ENCODE measurements at places on chromosomes 1 and 21.

DNA sequence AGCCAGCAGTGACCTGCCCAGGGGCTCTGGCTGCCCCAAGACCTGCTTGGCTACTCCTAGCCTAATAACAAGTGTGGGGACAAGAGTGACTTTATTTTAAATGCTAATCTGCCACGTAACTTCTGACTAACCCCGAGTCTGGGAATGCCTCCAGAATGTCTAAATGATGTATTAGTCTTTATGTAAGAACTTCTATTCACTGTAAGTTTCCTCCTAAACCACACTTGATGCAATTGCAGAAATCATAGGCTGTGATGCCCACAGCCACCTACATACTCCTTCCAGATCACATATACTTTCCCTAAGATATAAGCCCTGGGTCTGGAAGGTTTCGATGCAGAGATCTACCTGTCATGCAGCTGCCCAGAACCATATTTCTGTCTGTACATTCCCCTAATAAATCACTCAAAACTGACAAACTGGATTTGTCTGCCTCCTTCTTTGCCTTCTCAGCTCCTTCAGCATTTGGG, 5.9 kb upstream of the VPS45 start:
- DNase-seq = peak; percentile 27

DNA sequence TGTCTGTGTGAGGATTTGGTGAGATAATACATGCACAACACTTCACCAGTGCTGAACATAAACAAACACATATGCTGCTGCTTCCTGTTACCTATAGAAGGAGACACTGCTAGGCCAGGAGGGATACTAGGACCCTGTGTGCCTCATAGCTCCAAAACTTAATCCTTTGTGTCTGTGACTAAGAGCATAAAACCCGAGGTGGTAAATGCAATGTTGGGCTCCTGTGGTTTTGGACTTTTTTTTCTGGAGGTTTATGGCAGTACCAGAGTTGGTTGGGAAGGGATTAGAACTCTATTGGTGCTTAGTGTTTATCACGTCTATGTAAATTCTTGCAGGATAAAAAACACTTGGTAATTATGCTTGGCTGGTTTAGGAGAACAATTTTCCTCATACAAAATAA, 122.9 kb downstream of the NUF2 start:
- no peak for DNase-seq

- no peak for DNase-seq
Measured at GRCh38 chr1:29934255-29934772, 698.0 kb downstream of the PTPRU start.

DNA sequence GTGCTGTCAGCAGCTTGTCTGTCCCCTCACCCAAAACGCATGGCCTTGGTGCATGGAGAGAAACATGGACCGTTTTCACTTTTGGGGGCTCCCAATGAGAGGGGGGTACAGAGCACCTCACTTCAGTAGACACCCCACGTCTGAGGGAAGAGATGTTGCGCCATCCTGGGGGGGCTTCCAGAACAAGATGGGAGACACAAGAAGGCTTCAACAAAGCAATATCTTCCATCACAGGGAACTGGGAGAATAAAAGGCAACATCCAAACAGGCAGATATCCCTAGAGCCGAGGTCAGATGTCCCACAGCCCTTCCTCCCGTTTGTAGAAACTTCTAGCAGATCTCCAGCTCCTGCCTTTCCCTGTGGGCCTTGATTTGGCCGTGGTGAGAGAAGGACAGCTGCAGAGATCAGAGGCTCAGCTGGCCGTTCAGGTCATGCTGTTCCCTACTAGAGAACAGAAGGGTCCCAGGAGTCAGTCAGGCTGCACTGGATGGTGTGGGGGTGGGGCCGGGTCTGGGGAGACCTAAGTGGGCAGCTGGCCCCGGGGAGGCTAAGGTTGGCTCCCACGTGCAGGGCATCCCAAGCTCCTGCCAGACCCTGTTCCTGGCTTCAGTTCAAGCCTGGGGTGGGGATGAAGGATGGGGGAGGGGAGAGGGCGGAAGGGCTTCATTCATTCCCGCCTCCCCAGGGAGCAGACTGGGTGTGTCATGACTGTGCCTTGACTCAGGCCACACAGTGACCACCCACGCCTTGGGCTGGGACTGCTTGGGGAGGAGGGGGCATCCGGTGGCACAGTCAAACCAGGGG, 4.4 kb downstream of the PLOD1 start:
- DNase-seq = peak; percentile 92

- peak; percentile 35 for DNase-seq
Measured at GRCh38 chr1:32426489-32427255, 32.4 kb upstream of the BSDC1 start.

GRCh38 chr21:17915976-17916375, 96.8 kb upstream of the C21orf91 start:
- DNase-seq = no peak

- DNase-seq = no peak
Measured at GRCh38 chr1:41286486-41286885, 44.4 kb upstream of the SCMH1 start.

DNA sequence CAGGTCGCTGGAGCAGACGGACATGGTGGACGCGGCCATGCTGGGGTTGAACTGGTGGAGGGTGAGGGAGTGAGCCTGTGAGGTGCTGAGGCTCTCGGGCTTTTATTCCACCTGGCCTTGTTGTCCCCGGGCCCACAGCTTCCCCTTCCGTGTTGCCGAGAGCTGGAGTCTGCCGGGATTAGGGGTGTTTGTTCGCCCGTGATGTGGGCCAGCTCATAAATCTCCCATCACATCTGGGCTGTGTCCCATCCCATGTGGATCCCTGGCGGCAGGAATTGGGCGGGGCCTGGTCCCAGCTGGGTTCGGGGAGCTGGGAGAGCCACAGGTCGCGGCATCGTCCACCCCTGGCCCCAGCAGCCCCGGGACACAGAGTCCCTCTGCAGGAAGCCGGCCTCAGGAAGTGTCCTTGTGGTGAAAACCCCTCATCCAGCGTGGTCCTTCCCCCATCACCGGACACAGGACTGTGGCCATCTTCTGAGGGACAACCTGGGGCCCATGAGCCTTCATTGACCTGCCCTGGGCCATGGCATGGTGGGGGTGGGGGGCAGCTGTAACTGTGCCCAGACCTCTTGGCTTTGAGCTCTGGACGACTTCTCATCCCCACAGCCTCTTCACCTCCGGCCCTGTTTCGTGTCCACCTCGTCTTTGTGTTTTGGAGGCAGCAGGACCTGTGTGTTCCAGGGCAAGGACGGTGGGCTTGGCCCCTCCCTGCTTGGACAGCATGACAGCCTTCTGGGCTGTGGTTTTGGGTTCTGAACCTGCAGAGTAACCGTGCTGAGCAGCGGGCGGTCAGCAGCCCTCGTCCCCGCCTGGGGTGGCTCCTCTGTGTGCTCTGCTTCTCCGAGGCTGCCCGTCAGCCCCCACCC, at the start of gene KRTAP10-6:
KRTAP10-6 (minus strand) TSS at position 60 of the 866 bp plus-strand sequence; CDS start at position 39, 21 bp downstream.
- DNase-seq = no peak

DNA sequence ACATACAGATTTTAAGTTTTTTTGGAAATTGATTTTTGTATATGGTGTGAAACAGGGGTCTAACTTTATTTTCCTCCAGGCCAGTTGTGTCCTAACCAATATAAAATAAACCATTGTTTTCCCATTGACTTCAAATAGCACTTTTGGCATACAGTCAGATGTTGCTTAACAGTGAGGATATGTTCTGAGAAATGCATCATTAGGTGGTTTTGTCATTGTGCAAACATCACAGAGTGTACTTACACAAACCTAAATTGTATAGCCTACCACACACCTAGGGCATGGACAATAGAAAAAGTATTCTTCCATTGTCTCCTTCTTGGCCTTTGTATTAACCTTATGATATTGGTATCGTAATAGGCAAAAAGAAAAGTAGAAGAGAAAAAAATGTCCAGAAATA, 37.4 kb upstream of the DISP1 start:
- DNase-seq = no peak

DNA sequence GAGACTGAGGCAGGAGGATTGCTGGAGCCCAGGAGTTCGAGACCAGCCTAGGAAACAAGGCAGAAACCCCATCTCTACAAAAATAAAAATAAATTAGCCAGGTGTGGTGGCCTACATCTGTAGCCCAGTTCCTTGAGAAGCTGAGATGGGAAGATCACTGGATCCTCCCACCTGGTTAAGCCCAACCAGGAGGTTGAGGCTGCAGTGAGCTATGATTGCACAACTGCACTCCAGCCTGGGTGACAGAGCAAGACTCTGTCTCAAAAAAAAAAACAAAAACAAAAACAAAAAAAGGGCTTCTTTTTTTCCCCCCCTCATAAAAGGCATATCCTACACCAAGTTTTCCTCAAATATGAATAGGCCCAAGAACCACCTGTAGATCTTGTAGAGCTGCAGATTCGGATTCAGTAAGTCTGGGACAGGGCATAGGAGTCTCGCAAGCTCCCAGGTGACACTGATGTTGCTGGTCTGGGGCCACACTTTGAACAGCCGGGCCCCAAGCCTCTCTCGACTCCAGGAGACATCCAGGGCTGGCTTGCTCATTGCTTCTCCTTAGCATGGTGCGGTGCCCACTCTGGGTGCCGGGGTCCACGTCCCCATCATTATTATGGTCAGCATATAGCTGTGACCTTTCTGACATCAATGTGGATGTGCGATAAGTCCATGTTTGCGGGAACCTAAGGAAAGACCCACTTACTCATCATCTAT, 22.1 kb upstream of the UMODL1 start:
- no peak for DNase-seq

- peak; percentile 77 for DNase-seq
Measured at GRCh38 chr1:206911064-206911663, 10.6 kb downstream of the FCMR start.

DNA sequence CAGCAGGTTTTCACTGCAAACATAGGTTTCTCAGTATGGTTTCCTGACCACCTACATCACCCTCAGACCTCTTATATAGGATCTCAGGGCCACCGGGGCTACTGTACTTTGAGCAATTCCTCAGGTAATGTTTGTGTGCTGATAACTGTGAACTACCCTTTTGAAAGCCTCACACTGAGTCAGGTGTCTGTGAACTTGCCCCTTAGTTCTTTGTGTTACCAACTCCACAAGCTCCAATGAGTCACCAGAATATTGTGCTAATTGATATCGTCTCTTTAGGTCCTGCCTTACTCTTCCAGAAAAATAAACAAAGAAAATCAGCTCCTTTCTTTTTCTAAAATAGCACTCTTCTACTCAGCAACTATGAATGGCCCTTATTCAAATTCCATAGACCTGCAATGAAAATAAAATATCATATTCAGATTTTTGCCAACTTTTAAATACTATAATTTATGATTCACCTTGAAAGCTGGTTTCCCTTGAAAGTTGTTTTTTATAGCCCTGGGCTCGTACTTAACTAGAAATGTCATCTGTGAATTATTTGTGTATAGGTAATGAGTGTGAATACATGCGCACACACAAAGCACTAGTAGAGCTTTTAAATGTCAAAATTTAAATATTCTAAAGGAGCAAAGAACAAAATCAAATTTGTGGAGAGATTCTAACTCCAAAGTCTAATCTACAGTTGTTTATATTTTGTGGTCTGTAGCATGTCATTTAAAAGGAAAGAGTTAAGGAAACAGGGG, 88.1 kb upstream of the WARS2 start:
- DNase-seq = no peak

GRCh38 chr1:183553331-183553730, 36.9 kb downstream of the NCF2 start:
- no peak for DNase-seq

- no peak for DNase-seq
Measured at GRCh38 chr1:15727866-15728534, 8.1 kb upstream of the SLC25A34 start.

DNA sequence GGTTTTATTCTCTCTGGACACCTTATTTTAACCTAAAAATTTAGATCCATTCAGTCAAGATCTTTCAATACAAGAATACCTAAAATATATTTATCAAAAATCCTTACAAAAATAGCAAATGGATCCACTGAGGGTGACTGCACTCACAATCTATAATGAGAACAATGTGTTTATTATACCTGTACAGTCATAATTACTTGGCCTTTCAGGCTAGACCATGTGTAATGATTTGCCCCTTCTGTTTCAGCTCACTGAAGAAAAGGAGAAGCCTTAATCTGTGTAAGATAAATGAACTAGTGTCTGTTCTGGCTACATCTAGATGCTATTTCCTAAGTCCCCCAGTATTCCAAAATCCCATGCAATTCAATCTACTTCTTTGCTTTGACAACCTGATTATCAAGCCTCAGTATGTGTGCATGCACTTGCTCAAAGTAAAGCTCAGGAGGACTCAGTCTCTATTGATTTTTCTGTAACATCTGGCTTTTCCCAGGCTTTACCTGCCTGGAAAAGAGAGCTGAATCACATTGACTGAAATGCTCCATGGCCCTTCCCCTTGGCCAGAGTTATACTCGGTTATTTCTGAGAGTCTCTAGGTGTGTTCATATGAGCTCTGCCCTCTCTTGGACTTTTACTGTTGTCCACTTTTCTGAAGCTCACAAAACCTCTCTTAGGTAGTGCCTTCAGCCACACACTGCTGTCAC, 27.6 kb downstream of the CRP start:
- DNase-seq = no peak

GRCh38 chr1:25209516-25209915, 22.8 kb downstream of the SYF2 start:
- DNase-seq = no peak

DNA sequence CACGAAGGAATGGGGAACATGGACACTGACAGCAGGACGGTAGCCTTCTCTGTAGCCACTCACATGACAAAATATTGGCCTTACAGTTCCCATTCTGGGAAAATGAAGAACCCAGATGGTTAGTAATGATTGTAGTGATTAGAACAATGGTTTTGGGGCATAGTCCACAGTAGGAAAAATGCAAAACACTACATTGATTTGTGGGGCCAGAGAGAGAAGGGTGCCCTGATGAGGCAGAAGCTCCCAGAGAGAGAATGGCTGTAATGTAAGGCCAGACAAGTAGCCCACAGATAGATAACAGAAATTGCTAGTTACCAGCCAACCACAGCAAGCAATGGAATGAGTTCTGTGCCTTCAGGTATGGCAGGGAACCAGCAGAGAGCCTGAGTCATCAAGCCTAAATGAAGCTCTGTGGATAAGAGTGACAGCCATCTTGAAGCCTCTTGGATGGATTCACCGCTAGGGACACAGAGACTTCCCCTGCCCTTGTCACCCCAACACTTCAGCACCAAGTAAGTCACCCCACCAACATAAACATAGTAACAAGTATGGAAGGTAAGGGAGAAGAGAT, 206.1 kb downstream of the BACH1 start:
- DNase-seq = no peak
